Cardiac atrium fibroblast (primary cell): ENCODE measurements at places on chromosomes 3 and 15. TPM values are rescaled to one million over a fixed set of nuclear protein-coding genes. Genes with fewer than 3 reads are reported as not detected.

Gene TNIK
- total RNA-seq: 20.8 and 23.0 TPM in 2 replicates

Gene SATB1
- total RNA-seq: 6.0 and 7.9 TPM in 2 replicates

Gene CFAP100
- not detected in 2 replicates for total RNA-seq

Gene PYGO1
- total RNA-seq: 3.8 and 9.2 TPM in 2 replicates

Gene FES
- total RNA-seq: 7.5 and 15.0 TPM in 2 replicates

Gene POLQ
- 0.36 and 0.97 TPM in 2 replicates for total RNA-seq

Gene PLCB2
- 1.1 TPM in 2 replicates for total RNA-seq
